ENCODE measurements at places on chromosomes 1 and 21. TPM values are rescaled to one million over a fixed set of nuclear protein-coding genes. Genes with fewer than 3 reads are reported as not detected.

DNA sequence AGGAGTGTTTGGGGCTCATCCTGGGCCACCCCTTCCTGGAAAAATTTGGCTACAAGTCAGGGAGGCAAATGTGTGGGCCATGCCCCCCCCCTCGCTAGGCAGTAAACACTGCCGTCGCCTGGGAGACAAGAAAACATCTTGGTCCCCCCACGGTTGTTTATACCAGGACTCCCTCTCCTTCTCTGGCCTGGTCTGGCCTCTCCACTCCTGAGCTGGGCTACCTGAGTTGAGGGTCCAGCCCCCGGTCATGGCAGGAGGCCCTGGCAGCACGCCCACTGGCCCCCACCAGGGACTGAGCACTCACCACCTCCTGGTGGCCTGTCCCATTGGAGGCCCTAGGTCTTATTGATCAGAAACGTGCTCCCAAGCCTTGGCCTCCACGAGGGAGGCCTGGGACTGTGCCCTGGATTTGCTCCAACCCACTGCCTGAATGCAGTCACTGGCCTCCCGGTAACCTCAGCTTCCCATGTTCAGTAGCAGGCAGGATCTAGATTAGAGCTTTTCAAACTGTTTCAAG lies 15.8 kb downstream of the KCNQ4 start:
- H3K4me1 ChIP-seq = peaks cover 47% of the 10 kb centered on the region
- no peaks in the 10 kb centered on the region for H3K36me3 ChIP-seq
- DNase-seq = peak; percentile 37
- H3K27me3 ChIP-seq = no peaks in the 10 kb centered on the region
- H3K27ac ChIP-seq = no peak overlapping the region

GRCh38 chr1:193448682-193449461 lies 262.5 kb upstream of the B3GALT2 start:
- H3K4me1 ChIP-seq = no peaks in the 10 kb centered on the region
- no peaks in the 10 kb centered on the region for H3K36me3 ChIP-seq
- no peaks in the 10 kb centered on the region for H3K27me3 ChIP-seq
- H3K27ac ChIP-seq = no peak overlapping the region
- H3K4me3 ChIP-seq = no peak overlapping the region

DNA sequence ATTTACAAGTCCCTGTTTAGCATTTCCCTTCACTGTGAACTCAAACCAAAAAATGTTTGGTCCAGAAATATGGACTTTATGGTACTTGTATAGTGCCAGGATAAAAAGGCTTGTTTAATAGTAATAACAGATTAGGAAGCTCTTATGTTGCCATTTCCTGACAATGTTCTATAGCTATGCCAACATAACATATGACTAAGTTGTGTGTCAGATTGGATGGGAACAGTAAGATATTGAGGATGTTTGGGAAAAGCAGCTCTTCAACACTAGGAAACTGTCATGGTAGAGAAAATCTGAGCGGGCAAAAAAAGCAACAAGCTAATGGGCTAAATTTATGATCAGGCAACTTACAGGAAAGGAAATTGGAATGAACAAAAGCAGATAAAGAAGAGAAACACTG lies 287.1 kb upstream of the ADGRL4 start:
- no peaks in the 10 kb centered on the region for H3K4me1 ChIP-seq
- no peak overlapping the region for H3K27ac ChIP-seq
- DNase-seq = no peak

- no peaks in the 10 kb centered on the region for H3K36me3 ChIP-seq
- no peak for DNase-seq
- no peaks in the 10 kb centered on the region for H3K27me3 ChIP-seq
- no peaks in the 10 kb centered on the region for H3K4me1 ChIP-seq
Measured at GRCh38 chr1:56206391-56206790, 373.0 kb downstream of the PLPP3 start.

- H3K27me3 ChIP-seq = no peaks in the 10 kb centered on the region
- H3K27ac ChIP-seq = peak overlapping the region; percentile 82
- H3K36me3 ChIP-seq = no peaks in the 10 kb centered on the region
- peak overlapping the region; percentile 18 for H3K4me3 ChIP-seq
Measured at GRCh38 chr1:27556781-27557595, 47.0 kb downstream of the AHDC1 start.

GRCh38 chr1:41799723-41800122 lies 119.0 kb downstream of the HIVEP3 start:
- H3K4me1 ChIP-seq = peaks cover 48% of the 10 kb centered on the region
- no peak for DNase-seq
- no peaks in the 10 kb centered on the region for H3K36me3 ChIP-seq

DNA sequence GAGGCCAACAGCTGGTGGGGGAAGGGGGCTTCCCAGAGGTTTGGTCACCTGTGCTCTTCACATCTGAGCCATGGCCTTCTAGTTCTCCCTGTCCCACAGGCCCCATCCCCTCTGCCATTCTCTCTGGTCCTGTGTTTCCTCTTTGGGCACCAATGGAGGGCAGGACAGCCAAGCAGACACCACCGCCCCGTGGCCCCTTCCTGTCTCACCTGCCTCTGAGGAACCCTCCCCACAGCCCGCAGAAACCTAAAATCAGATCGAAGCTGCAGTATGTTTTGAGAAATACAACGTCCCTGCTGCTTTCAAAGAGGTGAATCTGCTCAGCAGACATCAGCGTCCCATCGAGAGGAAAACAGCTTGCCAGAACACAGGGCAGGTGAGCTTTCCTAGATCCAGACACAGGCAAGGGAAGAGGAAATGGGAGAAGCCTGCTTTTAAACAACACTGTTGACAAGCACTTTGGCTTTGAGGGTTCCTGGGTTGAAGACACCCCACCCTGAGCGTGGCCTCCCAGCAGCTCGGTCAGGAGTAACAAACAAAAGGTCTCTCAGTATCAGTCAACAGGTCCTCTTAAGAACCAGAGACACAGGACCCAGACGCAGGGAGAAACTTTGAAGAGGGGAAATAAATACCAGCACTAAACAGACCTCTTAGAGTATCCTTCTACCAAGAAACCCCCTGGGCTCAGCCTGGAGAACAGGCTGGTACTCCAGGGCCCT lies 2.3 kb downstream of the PANK4 start:
- DNase-seq = no peak
- peak overlapping the region; percentile 100 for H3K4me3 ChIP-seq
- H3K4me1 ChIP-seq = peaks cover 55% of the 10 kb centered on the region
- no peak overlapping the region for H3K27ac ChIP-seq
- H3K27me3 ChIP-seq = no peaks in the 10 kb centered on the region

- H3K27ac ChIP-seq = no peak overlapping the region
- no peaks in the 10 kb centered on the region for H3K36me3 ChIP-seq
- DNase-seq = no peak
- H3K27me3 ChIP-seq = no peaks in the 10 kb centered on the region
- no peak overlapping the region for H3K4me3 ChIP-seq
- H3K4me1 ChIP-seq = no peaks in the 10 kb centered on the region
Measured at GRCh38 chr1:245484176-245484575, 329.4 kb downstream of the KIF26B start.

GRCh38 chr1:115293899-115294298 lies 44.1 kb downstream of the NGF start:
- no peaks in the 10 kb centered on the region for H3K27me3 ChIP-seq
- peaks cover 11% of the 10 kb centered on the region for H3K4me1 ChIP-seq
- H3K27ac ChIP-seq = no peak overlapping the region
- DNase-seq = no peak
- H3K36me3 ChIP-seq = no peaks in the 10 kb centered on the region

DNA sequence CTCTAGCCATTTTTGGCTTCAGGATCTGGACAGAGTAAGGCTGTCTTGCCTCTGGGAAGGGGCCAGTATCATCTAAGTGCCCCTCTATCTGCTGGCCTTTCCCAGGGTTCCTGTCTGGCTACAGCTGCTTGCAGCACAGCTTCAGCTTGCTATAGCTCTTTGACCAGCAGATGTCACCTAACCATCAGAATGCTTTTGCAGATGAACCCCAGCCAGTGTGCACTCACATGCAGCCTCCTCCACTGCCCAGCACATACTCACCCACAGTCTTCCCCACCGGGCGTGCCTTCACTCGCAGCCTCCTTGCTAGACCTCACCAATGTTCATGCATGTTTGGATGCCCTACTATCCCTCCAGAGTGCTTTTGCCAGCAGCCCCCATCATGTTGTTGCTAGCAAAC lies 769.0 kb downstream of the BRINP3 start:
- no peak overlapping the region for H3K27ac ChIP-seq
- no peaks in the 10 kb centered on the region for H3K4me1 ChIP-seq
- no peaks in the 10 kb centered on the region for H3K27me3 ChIP-seq
- no peaks in the 10 kb centered on the region for H3K36me3 ChIP-seq

GRCh38 chr1:107840725-107841124 lies 124.3 kb downstream of the VAV3 start:
- no peak for DNase-seq
- H3K27me3 ChIP-seq = no peaks in the 10 kb centered on the region
- no peak overlapping the region for H3K4me3 ChIP-seq
- H3K4me1 ChIP-seq = no peaks in the 10 kb centered on the region

DNA sequence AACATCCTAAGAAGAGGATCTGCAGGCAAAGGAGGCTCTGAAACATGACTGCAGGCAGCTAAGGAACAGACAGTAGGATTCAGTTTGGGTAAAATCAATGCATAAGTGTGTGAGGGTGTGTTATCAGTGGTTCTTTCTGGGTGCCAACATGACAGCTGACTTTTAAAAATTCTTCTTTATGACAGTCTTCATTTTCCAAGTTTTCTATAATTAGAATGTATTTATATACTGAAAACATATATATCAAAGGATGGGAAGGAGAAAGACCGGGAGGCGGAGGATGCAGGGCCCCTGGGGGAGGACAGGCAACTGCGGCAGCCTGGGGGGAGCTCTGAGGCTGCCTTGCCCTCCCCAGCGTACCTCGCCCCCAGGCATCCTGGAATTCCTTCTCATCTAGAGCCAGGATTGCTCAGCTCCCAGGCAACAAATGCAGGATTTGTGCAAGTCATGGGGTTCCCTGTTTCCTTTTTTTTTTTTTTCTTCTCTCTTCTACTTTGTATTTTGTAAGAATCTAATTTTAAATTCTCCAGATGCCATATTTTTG lies 104.8 kb downstream of the CSMD2 start:
- H3K4me3 ChIP-seq = no peak overlapping the region
- H3K27ac ChIP-seq = no peak overlapping the region
- H3K4me1 ChIP-seq = peaks cover 53% of the 10 kb centered on the region
- no peak for DNase-seq
- H3K27me3 ChIP-seq = no peaks in the 10 kb centered on the region

DNA sequence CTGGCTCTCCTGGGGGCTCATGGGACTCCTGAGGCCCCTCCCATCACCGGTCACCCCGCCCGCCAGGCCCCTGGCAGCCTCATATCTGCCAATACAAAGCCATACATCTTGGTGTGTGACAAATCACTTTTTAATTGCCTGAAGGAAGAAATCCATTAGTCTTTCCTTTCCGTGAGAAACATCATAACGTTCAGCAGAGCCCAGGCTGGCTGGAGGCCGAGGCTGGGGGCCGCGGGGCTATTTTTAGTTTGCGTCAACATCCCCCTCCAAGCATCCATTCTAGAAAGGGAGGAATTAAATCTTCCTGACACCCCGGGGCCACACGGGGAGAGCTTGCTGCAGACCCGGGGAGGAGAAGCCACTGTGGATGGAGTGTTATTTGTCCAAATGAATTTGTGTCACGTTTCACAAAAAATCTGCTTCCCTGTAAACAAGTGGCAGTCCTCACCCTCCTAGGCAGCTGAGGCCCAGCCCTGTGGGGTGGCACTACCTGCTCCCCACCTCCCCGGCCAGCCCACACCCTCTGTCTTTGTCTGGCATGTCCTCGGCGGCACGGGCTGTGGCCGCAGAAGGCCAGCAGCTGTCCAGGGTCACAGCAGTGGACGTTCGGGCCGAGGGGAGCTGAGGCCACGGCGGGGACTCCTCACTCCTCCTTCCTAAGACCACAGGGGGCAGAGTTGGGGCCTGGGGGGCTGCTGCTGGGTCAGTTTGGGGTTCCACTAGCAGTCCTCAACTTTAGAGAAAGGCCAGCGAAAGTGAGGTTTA lies 236.9 kb upstream of the VAMP3 start:
- no peak for DNase-seq
- no peaks in the 10 kb centered on the region for H3K36me3 ChIP-seq
- no peaks in the 10 kb centered on the region for H3K4me1 ChIP-seq
- no peak overlapping the region for H3K4me3 ChIP-seq
- H3K27ac ChIP-seq = no peak overlapping the region

DNA sequence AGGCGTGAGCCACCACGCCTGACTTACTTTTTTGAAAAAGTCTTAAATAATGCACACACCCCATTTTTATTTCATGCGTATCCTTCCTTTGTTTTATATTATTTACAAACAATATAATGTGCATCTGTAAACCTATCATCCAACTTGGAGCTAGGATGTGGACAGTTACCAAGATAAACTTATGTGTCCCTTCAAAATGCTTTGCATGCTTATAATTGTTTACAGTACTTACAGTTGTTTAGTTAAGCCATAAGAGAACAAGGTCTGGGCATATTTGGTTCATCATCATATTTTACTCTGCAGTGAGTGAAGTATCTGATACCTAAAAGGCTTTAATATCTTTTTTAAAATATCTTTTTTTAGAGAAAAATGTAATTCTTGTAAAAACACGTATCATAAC lies 16.1 kb upstream of the HMGN1 start:
- DNase-seq = no peak
- H3K27me3 ChIP-seq = no peaks in the 10 kb centered on the region
- no peak overlapping the region for H3K27ac ChIP-seq
- no peaks in the 10 kb centered on the region for H3K36me3 ChIP-seq

DNA sequence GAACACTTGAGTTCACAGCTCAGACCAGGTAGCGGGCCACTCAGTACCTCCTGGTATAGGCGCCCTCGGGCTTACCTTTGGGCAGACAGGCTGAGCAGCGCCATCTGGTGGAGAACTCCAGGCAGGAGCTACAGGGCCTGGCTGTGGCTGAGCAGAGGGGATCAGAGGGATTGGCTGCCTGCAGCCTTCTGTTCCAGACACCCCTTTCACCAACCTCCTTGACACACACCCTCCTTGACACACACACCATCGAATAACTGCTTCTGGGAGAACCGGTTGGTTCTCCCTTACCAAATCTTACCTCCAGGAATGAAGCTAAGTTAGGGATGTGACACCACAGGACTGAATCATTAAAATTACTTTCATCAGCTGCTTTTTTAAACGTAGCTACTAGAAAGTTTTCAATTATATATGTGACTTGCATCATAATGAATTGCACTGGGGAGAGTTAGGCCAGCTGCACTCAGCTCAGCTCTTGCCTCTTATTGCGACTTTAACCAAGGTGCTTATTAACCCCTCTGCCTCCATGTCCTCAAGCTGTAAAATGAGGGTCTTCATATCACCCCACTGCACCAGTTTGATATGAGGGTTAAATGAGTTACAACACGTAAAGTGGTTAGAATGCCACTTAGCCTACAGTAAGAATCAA lies 6.6 kb downstream of the LIN28A start:
- H3K36me3 ChIP-seq = no peaks in the 10 kb centered on the region
- no peak overlapping the region for H3K27ac ChIP-seq
- H3K27me3 ChIP-seq = peaks cover 55% of the 10 kb centered on the region

Gene DCDC2B
- not detected for total RNA-seq

Gene WNT3A
- total RNA-seq = not detected

Gene SLAMF9
- total RNA-seq = not detected

Gene TTF2
- total RNA-seq = 8.8 TPM

Gene ANKRD35
- 1.2 TPM for total RNA-seq

Gene SLC19A2
- 28.3 TPM for total RNA-seq

Gene PDXK
- total RNA-seq = 101 TPM

Gene RNF220
- total RNA-seq = 68.6 TPM

Gene MYOG
- total RNA-seq = not detected

Gene NR0B2
- total RNA-seq = 9.4 TPM

Gene RGS13
- total RNA-seq = not detected

Gene LINGO4
- total RNA-seq = 0.67 TPM

Gene RRAGC
- total RNA-seq = 30.6 TPM

Gene THEMIS2
- 4.5 TPM for total RNA-seq

Gene SPRR5
- total RNA-seq = not detected

Gene IL10RB
- 6.9 TPM for total RNA-seq

Measured in heart right ventricle (tissue), 16 donors.